T-helper 17 cell (primary cell): ENCODE measurements at places on chromosomes 16 and 17. TPM values are rescaled to one million over a fixed set of nuclear protein-coding genes. Genes with fewer than 3 reads are reported as not detected.

DNA sequence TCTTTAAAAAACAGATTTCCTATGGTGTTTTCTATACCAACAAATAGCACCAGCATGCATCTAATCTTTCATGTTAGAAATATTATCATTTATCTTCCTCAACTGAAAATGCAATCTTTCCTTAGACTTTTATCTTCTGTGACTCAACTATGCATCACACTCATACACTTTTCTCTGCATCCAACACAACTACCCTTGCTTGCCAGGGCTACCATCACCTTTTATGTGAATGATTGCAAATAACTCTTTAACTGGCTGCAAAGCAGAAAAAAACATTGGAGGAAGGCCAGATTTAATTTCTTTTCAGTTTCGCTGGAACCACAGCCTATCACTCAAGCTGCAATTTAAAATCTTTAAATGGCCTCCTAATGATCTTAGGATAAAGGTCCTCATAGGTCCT, 212.9 kb downstream of the CDH8 start:
- no peak overlapping the region for H3K27ac ChIP-seq
- DNase-seq = no peak
- H3K27me3 ChIP-seq = no peaks in the 10 kb centered on the region
- H3K36me3 ChIP-seq = no peaks in the 10 kb centered on the region
- H3K4me1 ChIP-seq = no peaks in the 10 kb centered on the region

DNA sequence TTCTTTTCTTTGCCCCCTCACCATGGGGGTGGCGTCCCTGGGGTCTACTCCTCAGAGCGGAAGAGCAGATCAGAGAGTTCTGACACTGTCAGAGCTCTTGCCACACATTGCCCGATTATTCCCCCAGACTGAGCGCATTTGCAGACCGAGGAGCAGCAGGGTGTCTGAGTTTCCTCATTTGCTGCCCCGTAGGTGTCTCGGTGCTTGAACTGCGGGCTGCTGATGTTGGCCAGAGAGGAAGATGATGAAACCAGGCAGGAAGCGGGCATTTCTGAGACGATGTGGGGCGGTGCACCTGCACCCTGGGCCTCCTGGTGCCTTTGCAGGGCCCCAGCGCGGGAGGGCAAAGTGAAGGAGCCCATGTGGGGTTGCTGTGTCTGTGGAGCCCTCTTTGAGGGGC, 55.2 kb downstream of the ARSG start:
- H3K4me1 ChIP-seq = peaks cover 65% of the 10 kb centered on the region
- DNase-seq = peak; percentile 22
- peak overlapping the region; percentile 94 for H3K4me3 ChIP-seq
- no peaks in the 10 kb centered on the region for H3K36me3 ChIP-seq
- no peaks in the 10 kb centered on the region for H3K27me3 ChIP-seq

DNA sequence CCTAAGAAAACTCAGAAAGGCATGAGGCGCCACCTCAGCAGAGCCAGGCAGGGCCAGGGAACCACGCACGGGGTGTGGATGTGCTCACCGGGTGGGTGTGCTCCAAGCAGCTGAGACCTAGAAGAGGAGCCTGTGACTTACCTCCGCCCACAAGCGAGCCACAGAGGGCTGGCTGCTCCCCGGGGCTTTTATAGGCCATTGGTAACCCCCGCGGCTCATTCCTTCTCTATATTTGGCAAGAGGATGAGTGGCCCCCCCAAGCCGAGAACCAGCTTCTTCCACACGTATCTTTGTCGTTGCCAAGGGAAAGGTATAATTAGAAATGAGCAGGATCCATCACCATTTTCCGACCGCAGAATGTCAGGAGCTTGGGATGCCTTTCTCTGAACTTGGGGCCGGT, at the start of gene MYH3:
MYH3 (minus strand) TSS at position 162 of the 400 bp plus-strand sequence. CDS start 2,245 bp downstream, outside the sequence.
- H3K4me1 ChIP-seq = peaks cover 8% of the 10 kb centered on the region
- DNase-seq = no peak
- peaks cover 7% of the 10 kb centered on the region for H3K36me3 ChIP-seq
- H3K27me3 ChIP-seq = peaks cover 9% of the 10 kb centered on the region
- no peak within 1 kb of the TSS for H3K27ac ChIP-seq

GRCh38 chr17:6048486-6048885, 21.7 kb upstream of the WSCD1 start:
- DNase-seq = no peak
- peak overlapping the region; percentile 66 for H3K27ac ChIP-seq
- peaks cover 2% of the 10 kb centered on the region for H3K4me1 ChIP-seq
- peaks cover 7% of the 10 kb centered on the region for H3K36me3 ChIP-seq
- H3K4me3 ChIP-seq = no peak overlapping the region

- H3K27ac ChIP-seq = peak overlapping the region; percentile 88
- peaks cover 5% of the 10 kb centered on the region for H3K36me3 ChIP-seq
- H3K4me1 ChIP-seq = peaks cover 28% of the 10 kb centered on the region
- H3K4me3 ChIP-seq = no peak overlapping the region
- H3K27me3 ChIP-seq = no peaks in the 10 kb centered on the region
Measured at GRCh38 chr17:73214008-73214407, 21.2 kb downstream of the COG1 start.

DNA sequence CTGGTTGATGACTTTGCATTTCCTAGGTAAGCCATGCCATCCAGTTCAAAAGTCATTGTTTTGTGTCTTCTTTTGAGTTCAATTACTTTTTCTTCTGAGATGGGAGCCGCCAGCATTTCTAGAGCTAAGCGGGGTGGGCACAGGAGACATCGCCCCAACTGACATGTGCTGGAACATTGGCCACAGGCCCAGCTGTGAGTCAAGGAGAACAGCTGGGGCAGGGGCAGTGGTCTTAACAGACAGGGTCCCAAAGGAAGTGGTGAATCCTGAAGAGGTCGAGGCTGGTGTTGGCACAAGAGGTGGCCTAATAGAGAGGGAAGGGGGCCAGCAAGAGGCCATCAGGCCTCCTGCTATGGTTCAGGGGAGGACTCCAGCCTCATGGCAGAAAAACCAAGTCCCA, 17.1 kb downstream of the RAB11FIP4 start:
- peaks cover 2% of the 10 kb centered on the region for H3K36me3 ChIP-seq
- no peak overlapping the region for H3K27ac ChIP-seq
- peaks cover 8% of the 10 kb centered on the region for H3K4me1 ChIP-seq
- no peak for DNase-seq
- H3K27me3 ChIP-seq = peaks cover 17% of the 10 kb centered on the region
- H3K4me3 ChIP-seq = no peak overlapping the region

DNA sequence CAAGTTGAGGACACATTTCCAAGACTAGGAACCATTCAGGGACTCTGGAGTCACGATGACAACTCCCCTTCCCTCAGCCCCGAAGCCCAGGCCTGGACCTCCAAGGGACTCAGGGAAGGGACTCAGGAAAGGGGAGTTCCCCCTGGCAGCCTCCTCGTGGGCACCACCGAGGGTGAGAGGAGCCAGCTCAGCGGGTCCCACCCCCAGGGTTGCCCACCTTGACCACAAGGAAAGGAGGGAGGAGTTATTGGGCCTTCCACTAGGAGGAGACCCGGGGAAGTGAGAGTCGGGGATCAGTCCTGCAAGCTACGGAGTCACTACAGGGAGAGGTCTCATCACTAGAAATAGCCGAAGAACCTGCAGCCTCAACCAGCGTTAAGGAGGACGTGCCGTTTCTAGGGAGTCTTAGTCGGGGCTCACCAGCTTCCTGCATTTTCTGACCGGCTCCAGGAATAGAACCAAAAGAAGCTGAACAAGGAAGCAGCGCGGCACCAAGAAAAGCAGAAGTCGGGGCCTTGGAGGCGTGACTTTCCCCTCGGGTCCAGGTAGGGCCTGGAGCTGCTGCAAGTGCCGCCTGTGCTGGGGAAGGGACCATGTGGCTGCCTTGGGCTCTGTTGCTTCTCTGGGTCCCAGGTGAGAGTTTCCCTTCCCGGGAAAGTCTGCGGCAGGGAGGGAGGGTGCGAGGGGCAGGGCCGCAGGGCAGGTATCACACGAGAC, at the start of gene CD300A:
CD300A (plus strand) TSS at position 524 of the 717 bp plus-strand sequence; CDS start at position 594, 70 bp downstream.
- no peak for DNase-seq
- no peaks in the 10 kb centered on the region for H3K27me3 ChIP-seq
- H3K27ac ChIP-seq = no peak within 1 kb of the TSS
- H3K36me3 ChIP-seq = no peaks in the 10 kb centered on the region

GRCh38 chr16:13056607-13057006, 155.2 kb downstream of the SHISA9 start:
- H3K4me1 ChIP-seq = no peaks in the 10 kb centered on the region
- no peak overlapping the region for H3K4me3 ChIP-seq
- H3K27me3 ChIP-seq = no peaks in the 10 kb centered on the region
- H3K27ac ChIP-seq = no peak overlapping the region
- no peaks in the 10 kb centered on the region for H3K36me3 ChIP-seq

DNA sequence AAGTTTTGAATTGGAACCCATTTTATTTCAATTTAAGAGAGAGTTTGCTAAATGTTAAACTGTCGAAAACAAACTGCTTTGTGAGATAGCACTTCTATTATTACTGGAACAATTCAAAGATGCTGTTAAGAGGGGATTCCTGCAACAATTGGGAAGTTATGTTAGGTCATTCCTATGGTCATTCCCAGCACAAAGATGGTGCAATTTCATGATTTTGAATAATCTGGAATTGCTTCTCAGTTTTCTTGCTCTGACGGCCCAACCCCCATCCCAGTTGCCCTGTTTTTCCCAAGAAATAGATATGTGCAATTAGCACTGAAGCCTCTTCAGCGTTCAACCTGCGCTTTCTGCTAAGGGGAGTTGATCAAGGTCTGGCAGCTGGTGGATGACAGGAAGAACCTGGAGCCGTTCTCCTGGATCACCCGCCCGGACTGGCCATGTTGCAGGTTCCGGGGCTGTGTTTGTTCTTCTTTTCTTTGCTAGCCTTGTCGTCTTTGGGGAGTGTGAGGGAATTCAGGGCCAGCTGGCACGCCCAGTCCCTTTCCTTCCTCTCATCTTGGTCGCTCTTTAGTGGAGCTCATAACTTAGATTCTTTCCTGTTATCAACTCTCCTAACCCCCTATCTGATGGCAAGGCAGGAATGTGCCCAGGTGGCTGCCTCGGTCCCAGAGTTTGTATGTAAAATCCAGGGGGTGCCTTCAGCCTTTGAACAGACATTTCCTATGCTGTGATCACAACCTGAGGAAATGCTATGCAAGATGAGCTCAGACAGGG, 29.0 kb upstream of the IRF8 start:
- peaks cover 2% of the 10 kb centered on the region for H3K36me3 ChIP-seq
- no peak overlapping the region for H3K27ac ChIP-seq
- DNase-seq = no peak
- H3K27me3 ChIP-seq = peaks cover 43% of the 10 kb centered on the region
- no peak overlapping the region for H3K4me3 ChIP-seq

- H3K4me1 ChIP-seq = no peaks in the 10 kb centered on the region
- H3K36me3 ChIP-seq = no peaks in the 10 kb centered on the region
- H3K27ac ChIP-seq = no peak overlapping the region
- no peak for DNase-seq
- no peak overlapping the region for H3K4me3 ChIP-seq
Measured at GRCh38 chr17:75640556-75641119, 7.4 kb downstream of the SMIM5 start.

Gene PRDM7
- not detected for total RNA-seq

Gene ARL5C
- total RNA-seq = not detected

Gene GGT6
- not detected for total RNA-seq

Gene NOD2
- total RNA-seq = 9.4 TPM
